ENCODE measurements at places on chromosomes 7 and 10.

DNA sequence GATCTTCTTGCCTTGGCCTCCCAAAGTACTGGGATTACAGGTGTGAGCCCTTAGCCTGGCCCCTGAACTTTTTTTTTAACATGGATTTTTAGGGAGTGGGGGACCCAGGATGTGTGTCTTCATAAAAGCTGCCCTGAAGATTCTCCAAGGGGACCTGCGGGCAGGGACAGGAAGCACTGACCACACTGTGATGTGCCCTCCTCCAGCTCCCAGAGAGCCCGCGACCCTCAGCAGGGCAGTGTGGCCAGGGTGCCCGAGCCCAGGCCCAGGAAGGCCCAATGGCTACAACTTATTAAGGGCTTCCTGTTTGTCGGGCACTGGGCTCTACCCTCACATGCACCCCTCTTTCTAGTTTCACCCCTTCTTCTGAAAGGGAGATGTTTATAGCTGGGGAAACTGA, 2.5 kb upstream of the RET start:
- DNase-seq, result no peak

DNA sequence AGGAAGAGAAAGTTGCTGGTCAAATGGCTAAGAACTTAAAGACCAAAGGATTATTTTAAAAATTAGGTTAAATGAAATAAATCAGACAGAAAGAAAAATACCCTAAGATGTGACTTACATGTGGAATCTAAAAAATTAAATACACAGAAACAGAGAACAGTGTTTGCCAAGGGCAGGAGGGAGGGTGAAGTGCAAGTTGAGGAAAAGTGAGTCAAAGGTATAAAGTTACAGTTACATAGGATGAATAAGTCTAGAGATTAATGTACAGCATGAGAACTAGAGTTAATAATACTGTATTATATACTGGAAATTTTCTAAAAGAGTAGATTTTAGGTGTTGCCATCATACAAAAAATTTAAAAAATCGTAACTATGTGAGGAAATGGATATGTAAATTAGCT, 146.3 kb downstream of the MDFIC start:
- no peak for DNase-seq

- DNase-seq, result no peak
Measured at GRCh38 chr7:132580717-132581285, 4.5 kb upstream of the PLXNA4 start.

GRCh38 chr7:46003896-46004875, 83.1 kb upstream of the IGFBP3 start:
- DNase-seq, result no peak

DNA sequence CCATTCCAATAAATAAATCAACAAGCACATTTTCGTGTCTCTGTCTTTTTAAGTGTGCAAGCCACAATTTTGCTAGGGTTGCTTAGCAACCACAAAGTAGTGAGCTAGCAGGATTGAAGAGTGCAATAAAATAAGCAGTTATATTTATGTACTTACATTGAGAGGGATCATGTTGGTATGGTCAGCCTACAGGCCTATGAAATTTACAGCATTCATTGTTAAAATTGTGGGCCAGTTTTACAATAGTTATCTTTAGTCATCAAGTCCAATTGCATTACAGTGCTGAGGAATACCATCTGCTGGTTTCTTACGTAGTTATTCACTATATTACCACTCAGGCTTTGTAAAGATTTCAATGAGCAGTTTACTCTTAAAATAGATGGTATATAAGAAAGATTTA, 192.5 kb upstream of the POT1 start:
- no peak for DNase-seq

GRCh38 chr10:113475381-113475807, 77.5 kb upstream of the HABP2 start:
- no peak for DNase-seq

DNA sequence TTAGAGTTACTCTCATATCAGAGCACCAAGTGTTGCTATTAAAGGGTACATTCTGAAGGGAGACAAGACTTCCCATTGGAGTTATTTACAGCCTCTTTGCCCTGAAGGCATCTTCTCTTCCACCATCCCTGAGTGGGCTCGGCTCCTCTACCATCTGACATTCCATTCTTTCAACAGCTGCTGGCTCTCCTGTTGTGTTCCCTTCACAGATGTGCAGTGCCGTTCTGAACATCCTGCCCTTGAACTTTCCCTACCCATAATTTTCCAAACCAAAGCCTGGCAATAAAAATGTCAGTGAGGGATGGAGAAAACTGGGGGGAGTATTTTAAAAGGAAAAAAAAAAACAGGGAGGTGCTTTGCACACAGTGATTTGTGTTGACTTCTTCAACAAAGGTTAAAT, 392.9 kb downstream of the KCNMA1 start:
- DNase-seq, result no peak

DNA sequence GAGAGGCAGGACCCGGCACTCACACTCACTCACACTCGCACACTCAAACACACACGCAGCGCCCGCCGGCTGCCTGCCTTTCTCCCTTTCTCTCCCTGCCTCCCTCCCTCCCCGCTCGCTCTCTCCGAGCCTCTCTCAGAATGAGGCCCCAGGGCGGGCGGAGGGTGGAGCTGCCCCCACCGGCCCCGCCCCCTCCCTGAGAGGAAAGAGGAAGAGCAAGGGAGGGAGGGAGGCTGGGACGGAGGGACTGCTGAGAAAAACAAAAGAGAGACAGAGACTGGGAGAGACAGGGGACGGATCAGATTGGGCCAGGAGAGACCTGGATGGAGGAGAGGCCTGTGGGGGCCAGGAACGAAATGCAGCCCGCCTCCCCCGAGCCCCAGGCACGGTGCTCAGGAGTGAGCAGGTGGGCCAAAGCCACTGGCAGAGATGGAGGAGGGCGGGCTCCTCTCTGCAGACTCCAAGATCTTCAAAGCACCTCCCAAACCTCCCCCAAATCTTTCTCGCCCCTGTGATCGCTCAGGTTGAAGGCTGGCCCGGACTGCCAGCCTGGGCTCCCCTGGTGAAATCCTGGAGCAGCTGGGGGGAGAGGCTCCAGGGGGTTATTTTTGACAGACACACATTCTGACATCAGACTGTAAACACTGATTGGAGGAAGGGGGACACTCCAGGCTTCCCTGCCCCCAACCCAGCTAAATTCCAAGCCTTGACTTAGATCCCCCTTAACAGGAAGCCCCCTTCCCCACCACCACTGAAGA, 5.1 kb downstream of the LDB1 start:
- DNase-seq, result peak; percentile 76

GRCh38 chr7:80726666-80727065, 88.2 kb downstream of the CD36 start:
- DNase-seq, result no peak

DNA sequence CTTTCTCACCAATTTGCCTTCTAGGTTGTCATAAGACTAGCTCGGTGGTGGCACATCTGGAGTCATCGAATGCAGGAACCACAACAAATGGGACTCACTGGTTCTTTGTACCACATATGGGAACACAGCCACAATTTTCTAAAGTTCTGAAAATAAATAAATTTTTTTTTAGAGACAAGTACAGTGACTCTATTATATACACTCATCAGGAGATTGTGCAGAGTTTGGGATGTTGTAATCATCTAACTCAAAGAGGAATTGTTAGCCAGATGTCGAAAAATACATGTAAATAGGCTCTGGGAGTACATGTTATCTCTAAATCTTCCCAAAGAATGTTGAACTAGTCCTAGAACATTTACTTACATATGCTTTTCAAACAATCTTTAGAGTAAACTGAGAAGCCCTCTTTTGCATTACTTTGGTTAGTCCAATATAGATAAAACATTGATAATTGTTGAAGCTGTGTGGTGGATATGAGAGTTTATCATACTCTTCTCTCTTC, 19.6 kb upstream of the SEPTIN7 start:
- DNase-seq, result no peak

GRCh38 chr7:66957595-66958290, 36.7 kb downstream of the TMEM248 start:
- DNase-seq, result no peak

- no peak for DNase-seq
Measured at GRCh38 chr7:158114056-158114850, 473.4 kb downstream of the PTPRN2 start.

DNA sequence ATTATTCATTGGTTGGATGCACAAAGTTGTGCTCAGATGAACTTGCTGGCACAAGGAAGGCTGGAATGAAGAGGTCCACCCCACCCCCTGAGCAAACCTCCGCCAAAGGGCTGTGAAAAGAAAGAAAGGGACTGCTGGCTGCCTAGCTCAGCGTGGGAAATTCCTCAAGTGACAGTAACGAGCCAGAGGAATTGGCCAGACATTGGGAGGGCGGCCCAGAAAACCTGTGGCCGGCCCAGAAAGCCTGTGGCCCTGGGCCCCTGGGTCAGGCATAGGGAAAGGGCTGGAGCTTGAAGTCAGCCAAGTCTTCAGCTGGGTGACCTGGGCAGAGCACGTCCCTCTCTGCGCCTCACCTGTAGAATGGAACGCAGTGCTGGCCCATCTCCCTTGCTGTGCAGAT, 30.6 kb upstream of the CTBP2 start:
- DNase-seq, result no peak

All from ascending aorta (tissue), 2 donors.